ENCODE measurements at places on chromosomes 16 and 17.
A peak's percentile ranks its signal among the peaks of the same experiment; 100 is the strongest.

GRCh38 chr16:55017321-55017720, 86.7 kb downstream of the IRX5 start:
- DNase-seq = no peak
- H3K4me3 ChIP-seq = no peak overlapping the region
- peaks cover 7% of the 10 kb centered on the region for H3K27me3 ChIP-seq
- H3K36me3 ChIP-seq = peaks cover 2% of the 10 kb centered on the region

DNA sequence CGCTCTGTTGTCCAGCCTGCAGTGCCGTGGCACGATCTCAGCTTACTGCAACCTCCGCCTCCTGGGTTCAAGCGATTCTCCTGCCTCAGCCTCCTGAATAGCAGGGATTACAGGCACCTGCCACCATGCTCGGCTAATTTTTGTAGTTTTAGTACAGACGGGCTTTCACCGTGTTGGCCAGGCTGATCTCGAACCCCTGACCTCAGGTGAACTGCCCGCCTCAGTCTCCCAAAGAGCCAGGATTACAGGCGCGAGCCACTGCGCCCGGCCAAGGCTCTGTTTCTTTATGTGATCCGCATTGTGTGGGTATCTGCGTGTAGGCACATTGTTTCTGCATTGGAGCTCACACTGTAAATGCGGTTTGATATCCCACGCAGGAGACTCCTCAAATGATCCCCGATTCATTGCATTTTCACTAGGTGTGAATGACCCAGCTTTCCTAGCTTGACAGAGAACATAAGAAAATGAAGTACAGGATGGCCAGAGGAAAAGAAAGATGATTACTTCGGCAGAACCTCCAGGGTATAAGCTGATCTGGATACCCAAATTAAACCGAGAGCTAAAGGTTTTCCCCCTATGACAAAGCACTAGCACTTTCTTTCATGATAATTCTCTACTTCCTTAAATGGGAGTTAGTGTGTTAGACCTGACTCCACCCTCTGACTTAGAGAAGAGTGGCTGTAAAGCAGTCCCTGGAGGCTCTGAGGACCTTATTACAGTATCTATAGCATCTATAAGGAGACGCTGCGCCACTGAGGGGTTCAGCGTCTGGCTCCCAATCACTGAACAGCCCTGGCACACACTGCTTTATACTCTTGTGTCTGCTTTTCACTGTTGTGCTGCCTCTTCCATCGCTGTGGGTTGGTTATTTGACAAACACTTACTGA, 17.3 kb downstream of the COTL1 start:
- H3K36me3 ChIP-seq = peaks cover 5% of the 10 kb centered on the region
- no peaks in the 10 kb centered on the region for H3K27me3 ChIP-seq
- H3K4me1 ChIP-seq = peaks cover 88% of the 10 kb centered on the region

DNA sequence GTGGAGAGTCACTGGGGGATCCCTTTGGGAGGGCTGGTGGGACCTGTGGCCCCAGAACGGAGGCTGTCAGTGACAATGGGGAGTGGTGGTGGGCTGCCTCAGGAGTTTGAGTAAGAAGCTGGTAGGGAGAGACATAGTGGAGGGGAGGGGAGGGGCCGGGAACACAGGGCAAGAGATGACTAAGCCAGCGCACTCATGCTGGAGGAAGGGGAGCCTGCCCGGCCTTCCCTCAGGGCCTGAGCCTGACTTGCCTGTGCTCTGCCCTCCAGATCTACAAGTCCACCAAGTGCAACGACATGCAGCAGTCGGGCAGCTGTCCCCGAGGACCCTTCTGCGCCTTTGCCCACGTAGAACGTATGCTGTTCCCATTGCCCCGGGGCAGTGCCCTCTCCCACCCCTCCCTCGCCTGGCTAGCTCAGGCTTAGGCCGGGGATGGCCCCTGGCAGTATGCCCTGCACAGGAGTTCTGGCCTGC, 29.3 kb downstream of the UNC13D start:
- peaks cover 5% of the 10 kb centered on the region for H3K36me3 ChIP-seq
- DNase-seq = no peak
- no peaks in the 10 kb centered on the region for H3K27me3 ChIP-seq
- H3K27ac ChIP-seq = peak overlapping the region; percentile 35
- no peak overlapping the region for H3K4me3 ChIP-seq

DNA sequence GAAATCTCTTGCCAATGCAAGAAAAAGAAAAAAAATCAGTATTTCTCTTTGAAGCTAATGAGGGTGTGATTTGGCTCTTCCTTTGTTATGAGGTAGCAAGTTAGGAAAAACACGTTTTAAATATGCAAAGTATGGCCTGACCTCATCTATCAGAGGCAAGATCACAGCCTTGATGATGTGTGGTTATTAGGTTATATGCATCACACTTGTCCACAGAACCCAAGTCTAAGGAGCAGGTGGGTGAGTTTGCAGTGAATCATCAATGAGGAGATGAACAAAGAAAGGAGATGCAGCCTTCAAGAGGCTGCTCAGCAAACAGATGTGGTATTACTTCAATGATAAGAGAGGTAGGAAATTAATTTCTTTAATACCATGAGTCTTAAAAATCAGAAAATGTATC, 594.8 kb upstream of the CDH5 start:
- peaks cover 30% of the 10 kb centered on the region for H3K4me1 ChIP-seq
- no peak for DNase-seq
- no peak overlapping the region for H3K4me3 ChIP-seq
